Hepatocyte (in vitro differentiated cells): ENCODE measurements at places on chromosomes 13 and 19. TPM values are rescaled to one million over a fixed set of nuclear protein-coding genes. Genes with fewer than 3 reads are reported as not detected.

GRCh38 chr19:1967087-1967608, 26.2 kb downstream of the CSNK1G2 start:
- DNase-seq: no peak

DNA sequence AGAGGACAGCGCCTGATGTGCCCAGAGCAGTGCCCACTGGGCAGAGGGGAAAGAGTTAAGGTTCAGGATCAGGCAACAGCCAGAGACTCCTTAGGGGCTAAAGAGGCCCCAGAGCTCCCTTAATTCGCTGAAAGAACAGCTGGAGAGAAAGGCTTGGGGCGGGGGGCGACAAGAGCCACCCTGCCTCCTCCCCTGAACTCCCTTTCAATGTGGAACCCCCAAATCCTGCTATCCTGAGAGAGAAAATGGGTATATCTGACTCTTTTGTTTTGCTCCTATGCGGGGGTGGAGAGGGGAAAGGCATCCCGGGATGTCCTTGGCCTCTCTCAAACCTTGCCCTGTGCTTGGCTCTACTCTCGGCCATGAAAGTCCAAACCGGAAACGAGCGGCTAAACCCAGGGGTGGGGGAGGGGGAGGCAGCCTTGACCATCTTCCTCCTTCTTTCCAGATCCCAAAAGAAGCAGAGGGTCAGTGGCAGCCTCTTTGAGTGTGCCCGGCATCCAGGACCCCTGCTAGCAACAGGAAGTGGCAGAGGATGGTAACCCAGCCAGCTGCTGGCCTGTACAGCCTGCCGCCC, 4.7 kb downstream of the PRKACA start:
- DNase-seq: no peak

DNA sequence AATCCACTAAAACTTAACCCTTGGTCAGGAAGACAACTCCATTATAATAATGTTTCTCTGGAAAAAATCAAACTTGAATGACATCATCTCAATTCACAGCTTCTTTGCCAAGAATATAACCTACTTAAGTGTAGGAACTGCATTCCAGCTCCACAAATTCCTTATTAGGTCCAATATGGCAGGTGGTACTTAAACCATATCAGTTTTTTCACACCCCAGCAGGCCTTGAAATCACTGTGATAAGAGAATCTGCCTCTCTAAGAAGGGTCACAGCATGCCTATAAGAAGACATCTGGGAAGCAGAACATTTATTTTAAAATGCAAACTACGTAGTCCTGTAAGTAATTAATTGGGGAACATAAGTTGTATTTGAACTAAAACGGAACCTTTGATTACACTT, 687.8 kb downstream of the DIAPH3 start:
- no peak for DNase-seq

GRCh38 chr19:5698635-5699422, 8.7 kb downstream of the RPL36 start:
- peak; percentile 3 for DNase-seq

DNA sequence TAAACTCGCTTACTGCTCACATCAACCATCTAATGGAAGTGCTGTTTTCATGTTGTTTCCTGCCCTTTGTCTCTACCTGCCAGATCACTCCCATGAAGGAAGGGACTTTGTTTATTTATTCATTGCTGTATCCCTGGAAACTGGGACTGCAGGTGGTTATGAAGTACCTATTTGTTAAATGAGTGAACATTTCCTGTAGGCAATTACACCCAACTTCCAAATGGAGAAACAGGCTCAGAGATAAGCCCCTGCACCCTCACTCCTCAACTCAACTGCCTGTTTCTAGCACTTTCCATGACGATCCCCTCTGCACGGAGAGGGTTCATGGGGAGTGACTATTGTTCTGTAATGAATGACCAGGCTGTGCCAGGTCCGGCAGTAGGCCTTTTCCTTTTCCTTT, 1.9 kb upstream of the SELENOW start:
- DNase-seq: peak; percentile 56

DNA sequence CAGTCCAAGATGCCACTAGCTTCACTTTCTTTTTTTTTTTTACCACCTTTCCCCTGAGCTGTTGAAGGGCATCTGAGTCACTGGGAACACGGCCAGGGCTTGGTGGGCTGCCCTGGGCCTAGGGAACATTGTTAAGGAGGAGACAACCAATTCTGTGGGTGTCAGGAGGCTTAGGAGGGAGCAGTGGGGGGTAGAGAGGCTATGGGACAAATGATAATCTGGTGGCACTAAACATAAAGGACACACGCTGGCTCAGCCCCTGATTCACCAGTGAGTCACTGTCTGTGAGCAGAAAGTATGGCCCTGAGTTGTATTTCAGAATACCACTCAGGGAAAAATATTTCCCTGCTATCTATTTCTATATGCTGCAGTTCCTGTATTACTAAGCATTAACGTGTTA, 207.8 kb downstream of the DCLK1 start:
- no peak for DNase-seq

Gene FGF21
- polyA plus RNA-seq: not detected in 2 replicates

Gene DAND5
- not detected in 2 replicates for polyA plus RNA-seq

Gene CCNA1
- 0.32 and 0.83 TPM in 2 replicates for polyA plus RNA-seq

Gene CYP4F8
- polyA plus RNA-seq: not detected in 2 replicates

Gene SIGLEC12
- polyA plus RNA-seq: 0.11 and 0.29 TPM in 2 replicates

Gene CACNG6
- polyA plus RNA-seq: 0.35 TPM in 1 of 2 replicates, not detected in the other

Gene CEACAM16
- not detected in 2 replicates for polyA plus RNA-seq
